Activated CD8-positive, alpha-beta memory T cell treated with anti-CD3 and anti-CD28 coated beads for 4 hours (primary cell): ENCODE measurements at places on chromosomes 4 and X.

DNA sequence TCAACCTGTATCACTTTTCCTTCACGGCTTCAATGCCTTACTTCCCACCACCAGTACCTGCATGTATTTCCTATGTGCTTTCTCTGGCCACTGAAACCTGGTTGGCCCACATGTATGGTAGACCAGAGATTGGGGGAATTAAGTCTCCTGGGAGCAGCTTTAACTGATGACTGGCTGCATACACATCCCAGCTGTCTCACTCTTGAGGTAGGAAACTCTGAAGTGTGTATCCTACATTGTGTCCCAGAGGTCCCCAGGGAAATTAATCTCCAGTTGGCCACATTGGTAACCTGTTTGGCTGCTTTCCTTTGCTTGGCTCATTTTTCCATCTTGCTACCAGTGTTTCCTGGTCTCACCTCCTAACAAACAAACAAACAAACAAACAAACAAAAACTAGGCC is 124.4 kb downstream of the ZNF827 start:
- DNase-seq: no peak

DNA sequence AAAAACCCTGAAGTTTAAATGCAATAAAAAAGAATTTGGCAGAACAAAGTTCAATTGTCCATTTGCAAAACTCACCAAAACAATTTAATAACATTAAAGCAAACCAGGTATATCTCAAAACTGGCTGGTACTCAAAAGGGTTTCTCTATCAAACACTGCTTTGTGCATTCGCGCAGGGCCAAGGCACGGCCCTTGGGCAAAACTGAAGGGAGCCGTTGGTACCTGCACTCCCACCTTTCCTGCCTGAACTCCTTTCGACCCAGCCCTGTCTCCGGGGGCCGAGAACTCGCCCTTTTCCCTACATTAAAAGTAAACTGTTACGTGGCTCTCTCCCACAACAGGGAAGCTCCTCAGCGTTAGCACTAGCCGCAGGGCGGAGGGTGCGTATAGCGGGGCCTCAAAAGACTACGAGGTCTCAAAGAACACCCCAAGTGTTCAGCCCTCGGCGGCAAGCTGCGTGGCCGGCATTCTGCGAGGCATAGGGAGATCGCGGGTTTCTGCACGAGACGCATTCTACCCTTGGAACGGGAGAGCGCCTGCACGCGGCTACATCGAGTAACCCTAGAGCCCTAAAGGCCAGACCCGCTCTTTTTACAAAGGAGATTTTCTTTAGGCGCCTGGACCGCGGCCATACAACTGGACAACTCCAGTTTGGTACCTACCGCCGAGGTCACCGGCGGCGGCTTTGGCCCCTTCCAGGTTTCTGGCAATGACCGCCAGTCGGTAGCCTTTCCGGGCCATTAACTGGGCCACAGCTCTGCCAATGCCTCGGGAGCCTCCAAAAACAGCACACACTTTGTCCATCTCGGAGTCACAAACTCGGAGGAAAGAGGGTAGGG is 550 bp downstream of the CBR4 start:
- DNase-seq: no peak

DNA sequence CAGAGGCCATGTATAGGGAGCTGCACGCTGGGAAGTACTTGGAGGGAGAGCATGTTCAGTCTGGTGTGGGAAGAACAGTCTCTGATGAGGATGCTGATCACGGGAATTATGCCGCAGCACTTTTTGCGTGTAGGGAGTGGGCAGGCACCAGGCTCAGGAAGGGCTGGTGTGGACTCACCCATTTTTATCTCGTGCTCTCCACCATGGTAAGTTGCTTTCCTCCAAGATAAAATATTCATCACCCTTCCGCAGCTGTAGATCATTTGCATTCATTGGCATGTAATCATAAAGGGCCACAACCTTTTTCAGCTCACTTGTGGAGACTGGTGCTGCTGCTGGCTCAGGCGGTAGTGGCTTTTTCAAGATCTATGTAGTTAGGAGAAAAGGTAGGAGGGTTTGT is 11.8 kb upstream of the TIMM8A start:
- DNase-seq: no peak

- no peak for DNase-seq
Observed at GRCh38 chr4:73066928-73067327, 2.6 kb downstream of the COX18 start.

DNA sequence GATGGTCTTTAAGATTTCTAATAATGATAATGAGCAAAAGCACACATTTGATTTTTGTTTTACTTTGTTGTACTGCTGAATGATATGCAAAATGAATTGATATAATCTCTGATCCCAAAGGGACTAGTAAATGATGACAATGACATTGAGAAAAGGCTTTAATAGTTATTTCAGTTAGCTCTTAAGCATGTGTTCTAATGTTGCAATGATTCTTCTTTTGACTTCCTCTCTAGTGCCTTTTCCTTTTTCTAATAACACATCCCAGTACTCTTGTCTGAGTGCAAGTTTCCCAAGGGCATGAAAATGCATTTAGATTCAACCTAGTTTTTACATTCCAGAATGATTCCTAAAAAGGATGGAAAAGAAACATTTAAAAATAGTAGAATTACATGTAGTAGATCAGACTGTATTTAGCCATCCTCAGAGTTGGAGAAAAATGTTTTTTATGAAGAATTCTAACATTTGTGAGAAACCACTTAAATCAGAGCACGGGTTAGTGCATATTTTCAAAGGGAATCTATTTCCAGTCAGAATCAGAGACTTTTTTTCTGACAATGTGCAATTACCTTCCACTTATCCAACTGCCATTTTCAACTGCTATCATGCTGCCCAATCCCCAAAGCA is 508.8 kb downstream of the C4orf33 start:
- no peak for DNase-seq

- DNase-seq: no peak
Observed at GRCh38 chrX:150503898-150504219, 64.6 kb upstream of the MTM1 start.

- no peak for DNase-seq
Observed at GRCh38 chrX:123648028-123648810, 84.6 kb downstream of the THOC2 start.

DNA sequence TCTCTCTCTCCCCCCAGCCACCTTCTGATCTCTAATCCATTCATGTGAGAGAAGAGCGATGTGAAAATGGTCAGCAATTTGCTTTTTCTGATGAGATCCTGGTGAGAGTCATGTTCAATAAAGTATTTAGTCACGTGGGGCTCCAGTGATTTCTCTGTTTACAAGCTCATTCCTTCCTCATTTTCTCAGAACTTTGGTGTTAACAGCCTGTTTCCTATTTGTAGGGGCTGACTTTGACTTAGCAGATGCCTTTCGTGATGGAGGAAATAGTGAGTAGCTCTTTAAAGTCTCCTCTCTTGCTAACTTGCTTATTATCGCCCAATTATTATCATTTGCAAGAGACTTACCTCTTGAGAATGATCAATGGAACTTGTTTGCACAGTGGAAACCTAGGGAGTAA is 72.6 kb upstream of the CD99 start:
- no peak for DNase-seq

DNA sequence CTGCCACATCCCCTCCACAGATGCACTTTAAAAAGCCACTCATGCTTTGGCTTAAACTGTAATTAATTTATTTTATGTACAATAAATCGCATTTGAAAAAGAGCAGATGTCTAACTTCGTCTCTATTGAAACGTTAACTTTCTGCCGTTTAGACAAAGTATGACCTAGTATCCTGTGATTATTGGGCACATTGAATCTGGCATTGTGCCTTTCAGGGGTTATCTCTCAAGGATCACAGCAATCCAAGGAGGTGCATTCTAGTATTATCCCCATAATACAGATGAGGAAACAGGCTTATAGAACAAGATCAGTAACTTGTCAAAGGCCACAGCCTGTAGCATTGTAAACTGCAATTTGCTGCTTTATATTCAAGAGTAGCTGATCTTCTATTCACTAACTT is 4.6 kb downstream of the RASL11B start:
- DNase-seq: no peak

- no peak for DNase-seq
Observed at GRCh38 chr4:25000639-25001038, 30.1 kb downstream of the LGI2 start.

GRCh38 chr4:4398430-4398829 is 11.5 kb downstream of the NSG1 start:
- DNase-seq: no peak

GRCh38 chr4:186844059-186844681 is 120.5 kb upstream of the FAT1 start:
- no peak for DNase-seq

GRCh38 chr4:31370866-31371465 is 650.8 kb downstream of the PCDH7 start:
- DNase-seq: no peak

DNA sequence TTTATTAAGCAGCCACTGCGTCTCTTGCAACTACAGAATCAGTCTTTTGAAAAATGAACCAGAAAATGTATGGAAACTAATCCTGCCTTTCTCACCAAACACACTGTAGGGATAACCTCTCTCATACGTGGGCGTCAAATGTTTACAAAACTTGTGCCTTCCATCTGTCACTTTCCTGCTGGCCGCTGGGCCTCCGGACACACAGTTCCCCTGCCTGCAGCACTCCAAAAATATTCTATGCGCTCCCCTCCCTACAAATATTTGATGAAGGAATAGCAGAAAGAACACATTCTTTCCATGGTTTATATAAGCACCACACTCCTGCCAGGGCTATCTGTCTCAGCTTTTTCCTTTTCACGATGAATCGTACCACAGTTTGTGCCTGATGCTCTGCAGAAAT is 14.9 kb upstream of the CYTL1 start:
- DNase-seq: no peak

- no peak for DNase-seq
Observed at GRCh38 chr4:47538825-47539154, 53.7 kb downstream of the ATP10D start.

DNA sequence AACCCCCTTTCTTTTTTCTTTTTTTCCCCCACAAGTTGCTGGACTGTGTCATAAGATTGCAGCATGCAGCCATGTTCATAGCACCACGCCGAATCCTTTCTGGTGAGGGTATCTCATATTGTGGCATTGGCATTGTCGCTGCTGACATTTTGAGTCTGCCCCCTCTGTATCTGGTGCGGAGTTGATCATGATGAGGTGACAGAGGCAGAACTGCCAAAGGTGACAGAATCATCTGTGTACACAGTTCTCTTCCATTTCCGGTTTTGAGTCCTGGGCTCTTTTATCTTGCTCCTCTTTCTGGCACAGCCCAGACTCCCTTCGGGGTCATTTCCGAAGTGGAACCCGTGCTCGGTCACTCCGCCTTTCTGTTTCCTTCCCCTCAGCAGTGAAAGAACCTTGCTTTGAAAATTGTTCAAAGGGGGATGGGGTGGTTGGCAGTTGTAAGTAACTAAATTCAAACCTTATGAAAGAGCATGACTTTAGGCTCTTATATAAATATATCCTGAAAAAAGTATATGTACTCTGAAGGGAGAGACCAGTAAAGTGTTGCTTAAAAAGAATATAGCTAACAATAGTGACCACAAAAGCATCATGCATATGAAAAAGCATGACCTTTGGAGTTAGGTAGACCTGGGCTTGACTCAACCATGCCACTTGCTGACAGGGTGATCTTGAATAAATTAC is 55.0 kb upstream of the BMP2K start:
- no peak for DNase-seq

- no peak for DNase-seq
Observed at GRCh38 chrX:121000589-121000988, 15.0 kb upstream of the CT47A1 start.

GRCh38 chr4:7156328-7156727 is 36.0 kb upstream of the SORCS2 start:
- DNase-seq: no peak
